BJ (cell line): ENCODE measurements at places on chromosomes 12 and 14.

DNA sequence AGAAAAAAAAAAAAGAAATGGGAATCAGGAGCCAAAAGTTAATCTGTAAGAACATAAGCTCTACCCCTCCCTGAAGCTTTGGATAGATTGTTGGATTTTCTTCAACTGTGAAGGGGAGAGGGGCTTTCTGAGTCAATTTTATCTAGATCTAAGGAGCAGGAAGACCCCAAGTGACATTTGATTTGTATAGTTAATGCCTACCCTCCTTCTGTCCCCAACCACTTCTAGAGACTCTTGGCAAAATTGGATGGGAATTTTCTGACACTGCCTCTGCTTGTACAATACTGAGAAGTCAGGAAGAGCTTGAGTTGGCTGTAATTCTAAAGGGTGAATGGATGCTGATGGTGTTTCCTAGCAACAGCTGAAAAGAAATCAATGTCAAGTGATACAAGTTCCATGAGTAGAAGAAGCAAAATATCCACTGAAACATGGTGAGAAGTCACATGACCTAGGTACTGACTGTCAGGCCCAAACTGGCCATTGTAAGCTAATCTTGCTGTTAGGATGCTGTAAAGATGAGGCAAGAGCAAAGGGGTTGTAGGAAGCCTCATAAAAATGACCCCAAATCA lies 42.2 kb downstream of the NDUFA12 start:
- no peak for DNase-seq

- no peak for DNase-seq
Observed at GRCh38 chr14:74843653-74844052, 32.3 kb downstream of the PROX2 start.

DNA sequence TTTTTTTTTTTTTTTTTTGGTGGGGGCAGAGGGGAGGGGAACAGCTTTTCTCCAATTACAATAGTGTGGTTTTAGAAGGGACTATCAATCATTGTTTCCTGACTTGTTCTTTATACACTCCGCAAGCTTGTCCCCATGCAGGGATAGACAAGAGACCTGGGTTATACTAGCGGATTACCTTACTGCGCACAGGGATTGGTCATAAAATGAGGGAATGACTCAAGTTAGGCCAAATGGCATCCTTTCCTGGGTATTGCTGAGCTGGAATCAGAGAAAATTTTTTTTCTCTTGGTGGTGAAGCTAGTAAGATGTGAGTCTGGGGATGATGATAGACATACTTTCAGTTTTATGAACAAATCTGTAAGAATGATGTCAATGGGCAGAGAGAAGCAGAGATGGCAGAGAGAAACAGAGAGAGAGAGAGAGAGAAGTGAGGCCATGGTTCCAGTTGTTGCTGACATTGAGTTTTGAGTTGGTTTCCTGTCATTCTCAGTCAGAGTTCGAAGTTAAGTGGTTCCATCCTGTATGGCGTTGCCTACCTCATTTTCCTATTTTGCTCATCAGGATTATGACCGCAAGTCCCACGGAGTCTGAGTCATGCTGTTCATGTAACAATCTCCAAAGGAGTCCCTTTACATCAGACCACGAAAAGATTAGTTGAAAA lies 59.1 kb upstream of the OTOGL start:
- no peak for DNase-seq

DNA sequence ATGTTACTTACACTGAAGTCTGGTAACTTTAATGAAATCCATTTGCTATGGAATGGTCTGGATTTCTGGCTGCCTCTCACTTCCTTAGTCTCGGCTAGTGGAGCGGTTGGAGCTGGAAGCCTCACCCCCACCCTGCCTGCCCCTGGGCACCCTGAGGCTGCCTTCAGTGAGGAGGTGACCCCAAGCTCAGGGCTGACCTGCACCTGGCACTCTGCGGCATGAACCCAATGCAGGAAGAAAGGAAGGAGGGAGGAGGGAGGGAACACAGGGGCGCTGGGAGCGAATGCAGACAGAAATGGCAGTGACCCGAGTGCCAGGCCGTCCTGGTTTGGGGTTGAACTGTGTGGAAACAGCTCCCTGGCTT lies 353.1 kb downstream of the TMEM121 start:
- no peak for DNase-seq

DNA sequence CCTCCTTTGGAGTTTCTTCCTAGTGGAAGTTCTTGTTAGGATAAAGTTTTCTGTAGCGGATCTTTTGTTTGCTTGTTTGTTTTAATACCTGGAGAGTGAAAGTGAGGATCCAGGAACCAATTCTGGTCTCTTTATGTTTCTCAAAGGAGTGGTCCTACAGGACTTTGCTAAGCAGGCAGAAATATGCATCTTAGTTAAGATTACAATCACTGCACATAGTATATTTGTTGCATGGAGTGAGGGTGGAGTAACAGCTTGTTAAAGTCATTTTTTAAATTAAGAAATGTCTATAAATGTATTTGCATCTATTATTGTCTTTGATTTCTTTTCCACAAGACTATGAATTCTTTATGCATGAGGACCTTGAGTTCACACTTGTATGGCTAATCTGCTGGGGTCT lies 76.7 kb downstream of the DRAM1 start:
- DNase-seq = no peak

DNA sequence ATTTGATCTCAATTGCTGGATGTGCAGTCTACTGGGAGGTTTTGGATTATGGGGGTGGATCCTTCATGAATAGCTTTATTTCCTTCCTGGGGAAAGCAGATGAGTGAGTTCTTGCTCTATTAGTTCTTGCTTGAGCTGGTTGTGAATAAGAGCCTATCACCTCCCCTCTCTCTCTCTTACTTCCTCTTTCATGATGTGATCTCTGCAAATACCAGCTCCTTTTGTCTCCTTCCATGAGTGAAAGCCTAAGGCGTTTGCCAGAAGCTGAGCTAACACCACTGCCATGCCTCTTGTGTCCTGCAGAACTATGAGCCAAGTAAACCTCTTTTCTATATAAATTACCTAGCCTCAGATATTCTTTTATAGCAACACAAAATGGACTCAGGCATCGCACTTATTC lies 302.7 kb downstream of the CCER1 start:
- DNase-seq = no peak

GRCh38 chr14:53599221-53599945 lies 357.2 kb downstream of the BMP4 start:
- no peak for DNase-seq

DNA sequence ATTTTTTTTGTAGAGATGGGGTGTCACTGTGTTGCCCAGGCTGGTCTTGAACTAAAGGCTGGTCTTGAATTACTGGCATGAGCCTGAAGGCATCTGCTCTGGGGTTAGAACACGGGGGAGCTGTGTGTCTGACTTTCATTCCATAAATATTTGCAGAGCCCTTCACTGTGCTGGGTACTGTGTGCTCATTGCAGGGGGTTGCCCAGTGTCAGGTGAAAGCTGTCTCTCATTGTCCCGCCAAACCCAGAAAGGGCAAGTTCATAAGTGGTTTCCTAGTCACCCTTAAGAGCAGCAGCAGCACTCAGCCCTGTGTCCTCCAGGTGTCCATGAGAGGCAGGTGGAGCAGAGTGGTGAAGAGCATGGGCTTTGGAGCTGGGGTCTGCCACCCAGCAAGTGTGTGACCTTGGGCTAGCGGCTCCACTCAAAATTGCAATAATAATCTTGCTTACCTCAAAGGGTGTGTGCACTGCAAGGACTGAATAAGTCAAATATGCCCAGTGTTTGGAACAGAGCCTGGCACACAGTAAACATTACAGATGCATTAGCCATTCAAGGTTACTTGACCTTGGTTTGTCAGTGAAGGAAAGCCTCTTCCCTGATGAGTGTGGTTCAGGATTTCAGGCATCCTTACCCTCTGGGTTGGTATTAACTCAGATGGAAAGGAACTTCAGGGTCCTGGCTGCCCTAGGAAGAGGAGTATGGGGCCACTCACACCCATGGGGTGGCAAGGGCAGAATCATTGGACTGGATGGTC lies 4.4 kb upstream of the SMIM41 start:
- no peak for DNase-seq

DNA sequence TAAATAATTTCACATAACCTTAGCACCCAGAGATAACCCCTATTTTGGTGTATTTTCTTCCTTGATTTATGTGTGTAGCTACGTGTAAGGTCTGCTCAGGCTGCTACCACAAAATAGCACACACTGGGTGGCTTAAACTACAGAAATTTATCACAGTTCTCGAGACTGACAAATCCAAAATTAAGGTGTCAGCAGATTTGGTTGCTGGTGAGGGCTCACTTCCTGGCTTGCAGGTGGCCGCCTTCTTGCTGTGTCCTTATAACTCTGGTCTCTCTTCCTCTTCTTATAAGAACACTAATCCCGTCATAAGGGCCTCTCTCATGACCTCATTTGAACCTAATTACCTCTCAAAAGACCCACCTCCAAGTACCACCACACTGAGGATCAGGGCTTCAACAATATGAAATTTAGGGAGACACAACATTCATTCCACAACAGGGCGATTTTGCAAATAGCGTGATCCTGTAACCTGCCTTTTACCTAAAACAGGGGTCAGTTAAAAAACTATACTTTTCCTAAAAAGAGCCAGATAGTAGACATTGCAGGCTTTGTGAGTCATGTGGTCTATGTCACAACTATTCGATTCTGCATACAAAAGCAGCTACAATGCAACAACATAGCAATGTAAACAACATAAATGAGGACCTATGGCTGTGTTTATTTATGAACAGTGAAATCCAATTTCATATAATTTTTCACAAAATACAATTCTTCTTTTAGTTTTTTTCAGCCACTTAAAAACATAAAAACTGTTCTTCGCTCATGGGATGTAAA lies 371.7 kb downstream of the DPF3 start:
- DNase-seq = no peak

DNA sequence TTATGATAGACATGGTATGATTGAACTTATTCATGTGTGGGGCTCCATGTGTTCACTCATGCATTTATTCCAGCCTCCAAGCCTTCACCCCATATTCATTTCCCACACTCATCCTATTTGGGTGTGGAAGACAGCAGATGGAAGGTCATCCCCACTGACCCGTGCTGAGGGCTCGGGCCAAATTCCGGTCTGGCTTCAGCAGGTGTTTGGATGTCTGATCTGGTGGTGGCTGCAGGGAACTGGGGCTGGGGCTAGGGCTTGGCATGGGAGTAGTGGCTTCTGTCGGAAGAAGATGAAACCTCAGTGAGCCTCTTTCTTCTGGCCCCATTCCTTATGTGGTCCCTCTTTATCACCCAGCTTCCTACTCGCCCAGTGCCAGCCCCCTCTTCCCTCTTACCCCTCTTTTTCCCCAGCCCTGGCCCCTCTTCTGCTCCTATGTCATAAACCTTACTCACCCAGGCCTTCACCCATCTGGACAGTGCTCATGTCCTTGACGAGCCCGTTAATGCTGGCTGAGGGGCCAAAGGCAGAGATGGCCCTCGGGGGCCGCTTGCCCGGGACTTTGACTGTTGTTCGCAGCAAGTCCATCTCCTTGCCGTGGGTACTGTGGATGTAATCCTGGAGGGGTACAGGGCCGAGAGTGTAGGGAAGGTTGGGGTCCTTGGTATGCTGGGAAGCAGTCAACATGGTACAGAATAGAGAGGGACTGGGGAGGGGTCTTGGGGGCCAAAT lies 8.0 kb downstream of the AGAP2 start:
- DNase-seq = no peak

GRCh38 chr12:68611094-68611805 lies 551 bp downstream of the RAP1B start:
- no peak for DNase-seq

GRCh38 chr12:20264608-20265114 lies 103.7 kb upstream of the PDE3A start:
- no peak for DNase-seq

DNA sequence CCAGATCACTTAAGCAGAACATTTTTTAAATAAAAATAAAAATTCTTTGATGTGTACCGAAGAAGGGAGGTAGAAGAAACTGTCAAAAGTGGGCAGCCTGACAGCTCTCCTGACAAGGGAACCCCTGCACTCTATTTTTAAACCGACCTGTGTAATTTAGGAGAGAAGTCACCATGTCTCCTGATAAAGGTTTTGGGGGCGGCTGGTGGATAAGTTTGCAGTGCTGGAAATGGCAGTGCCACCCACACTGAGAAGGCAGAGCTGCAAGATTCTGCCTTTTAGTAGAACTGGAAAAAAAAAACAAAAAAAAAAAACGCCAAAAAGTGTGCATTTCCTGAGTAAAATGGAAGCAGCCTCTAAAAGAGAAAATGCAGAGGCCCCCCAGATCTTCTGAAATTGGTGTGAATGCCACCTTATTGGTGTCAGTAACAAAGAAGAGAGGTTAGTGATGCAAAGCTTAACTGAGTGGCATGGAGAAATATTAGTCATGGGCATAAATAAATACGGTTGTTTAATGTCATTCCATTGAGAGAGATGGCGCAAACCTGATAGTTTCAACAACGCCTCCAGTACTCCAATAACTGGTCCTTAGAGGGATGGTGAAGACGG lies 24.7 kb downstream of the DUSP6 start:
- DNase-seq = no peak

DNA sequence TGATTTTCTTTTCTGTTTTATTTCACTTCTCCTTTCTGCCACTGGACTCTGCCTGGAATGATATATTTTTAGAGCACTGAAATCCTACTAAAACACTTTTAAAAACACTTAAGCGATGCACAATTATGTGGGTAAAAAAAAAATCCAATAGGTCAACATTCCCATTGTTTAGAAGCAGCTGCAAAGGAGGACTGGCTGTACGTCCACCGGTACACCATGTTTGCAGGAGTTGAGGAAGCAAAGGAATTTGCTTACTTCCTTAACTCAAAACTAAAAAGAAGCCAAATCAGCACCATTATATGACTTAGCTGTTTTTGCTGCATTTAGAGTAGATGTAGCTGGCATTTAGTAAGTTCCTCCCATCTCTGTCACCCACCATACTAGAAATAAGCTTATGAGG lies 186.8 kb upstream of the TMTC1 start:
- DNase-seq = no peak

DNA sequence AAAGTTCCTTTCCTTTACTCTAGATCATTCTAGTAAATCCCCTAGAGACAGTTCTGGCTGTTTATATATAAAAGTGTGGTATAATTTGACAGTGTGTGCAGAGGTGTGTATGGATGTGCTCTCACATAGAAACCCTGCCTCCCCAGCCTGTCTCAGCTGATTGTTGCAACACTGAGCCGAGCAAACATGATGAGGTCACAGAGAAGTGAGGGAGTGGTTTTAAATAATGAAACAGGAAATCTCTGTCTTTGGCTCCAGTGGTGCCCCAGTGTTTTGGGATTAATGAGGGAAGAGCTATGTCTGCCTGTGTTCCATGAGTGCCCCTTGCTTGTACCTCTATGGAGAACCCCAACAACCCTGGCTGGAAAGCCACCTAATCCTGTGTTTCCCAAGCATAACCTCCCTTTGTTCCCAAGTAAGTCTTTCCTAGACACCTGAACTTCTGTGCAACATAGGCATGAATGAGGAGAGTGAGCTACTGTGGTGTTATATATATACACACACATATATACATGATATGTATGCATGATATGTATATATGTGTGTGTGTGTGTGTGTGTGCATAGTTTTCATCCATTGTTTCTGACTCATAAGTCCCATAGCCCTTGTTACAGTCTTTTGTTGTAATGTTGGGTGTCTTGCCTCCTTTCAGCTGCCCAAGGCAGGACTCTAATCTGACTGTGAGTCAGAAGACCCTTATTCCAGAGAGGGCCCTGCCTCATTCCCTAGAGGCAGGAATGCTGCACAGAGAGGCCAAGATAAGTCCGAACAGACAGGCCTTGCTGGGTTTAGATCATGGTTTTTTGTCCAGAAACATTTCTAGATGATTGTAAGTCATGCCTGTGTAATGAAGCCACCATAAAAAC lies 18.0 kb downstream of the TRAF3 start:
- DNase-seq = peak; percentile 54
